NAMALWA (cell line): ENCODE measurements at places on chromosomes 7 and 10.
A peak's percentile ranks its signal among the peaks of the same experiment; 100 is the strongest.

GRCh38 chr7:137080516-137081203 lies 212.2 kb downstream of the CHRM2 start:
- no peak for DNase-seq

DNA sequence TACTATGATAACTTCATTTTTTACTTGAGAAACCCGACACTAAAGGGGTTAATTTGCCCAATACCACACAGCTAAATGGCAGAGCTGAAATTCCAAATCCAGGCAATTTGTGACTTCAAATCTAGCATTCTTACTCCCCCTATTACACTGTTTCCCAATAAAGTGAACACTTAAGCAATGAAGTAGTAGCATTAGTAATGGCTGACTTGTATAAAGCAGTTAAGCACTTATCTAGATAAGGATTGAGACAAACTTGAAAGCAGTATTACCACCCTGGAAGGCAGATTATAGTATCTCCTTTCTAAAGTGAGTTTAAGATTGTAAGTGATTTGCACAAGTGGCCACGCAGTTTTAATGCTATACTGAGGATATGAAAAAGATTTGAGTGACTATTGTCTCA lies 39.3 kb downstream of the WASL start:
- no peak for DNase-seq

DNA sequence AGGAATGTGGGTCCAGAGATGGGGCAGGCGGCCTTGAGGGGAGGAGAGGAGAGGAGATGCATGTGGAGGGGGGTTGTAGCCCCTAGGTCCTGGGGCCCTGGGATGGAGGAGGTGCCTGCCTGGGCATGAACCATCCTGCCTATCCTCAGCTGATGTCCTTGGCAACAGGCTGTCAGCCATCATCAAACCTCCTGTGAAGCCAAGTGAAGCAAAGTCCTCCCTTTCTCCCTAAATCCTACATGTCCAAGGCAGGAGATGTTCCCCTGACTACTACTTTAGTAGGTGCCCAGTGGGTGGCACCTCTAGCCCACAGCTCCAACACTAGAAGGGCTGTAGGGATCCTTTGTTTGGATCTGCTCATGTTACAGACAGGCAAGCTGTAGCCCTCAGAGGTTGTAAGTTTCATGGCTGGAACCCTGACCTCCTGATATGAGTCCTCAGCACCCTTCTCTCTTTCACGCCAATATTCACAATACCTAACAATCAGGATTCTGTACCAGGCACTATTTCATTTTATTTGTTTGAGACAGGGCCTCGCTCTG lies 66.6 kb upstream of the SYPL1 start:
- no peak for DNase-seq

- DNase-seq: no peak
Observed at GRCh38 chr10:90963331-90963730, 42.4 kb upstream of the ANKRD1 start.

DNA sequence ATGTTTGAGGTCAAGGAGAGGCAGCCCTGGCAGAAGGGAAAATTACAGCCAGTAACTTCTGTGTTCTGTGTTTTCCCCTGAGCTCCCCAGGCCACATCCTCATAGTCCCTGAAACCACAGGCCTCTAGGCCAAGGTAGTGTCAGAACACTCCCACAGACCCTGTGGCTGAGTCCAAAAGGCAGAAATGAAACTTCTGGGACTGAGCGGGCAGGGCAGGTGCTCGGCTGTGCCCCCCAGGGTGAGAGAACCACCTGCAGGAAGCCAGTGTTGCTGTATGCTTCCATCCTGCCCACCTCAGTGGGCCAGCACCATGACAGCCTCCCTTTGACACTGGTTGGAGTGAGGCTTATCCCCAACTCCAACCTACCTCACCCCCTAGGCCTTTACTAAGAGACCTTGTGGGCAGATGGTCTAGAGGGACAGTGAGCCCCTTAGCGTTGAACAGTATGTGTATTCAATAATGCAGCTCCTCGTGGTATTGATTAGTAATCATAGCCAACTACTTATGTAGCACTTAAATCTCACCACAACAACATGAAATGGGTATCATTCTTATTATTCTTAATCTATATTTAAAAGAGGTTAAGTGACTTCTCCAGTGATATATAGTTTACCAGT lies 30.3 kb downstream of the PIK3CG start:
- peak; percentile 83 for DNase-seq

- DNase-seq: no peak
Observed at GRCh38 chr7:32489788-32490126, 423 bp downstream of the LSM5 start.

DNA sequence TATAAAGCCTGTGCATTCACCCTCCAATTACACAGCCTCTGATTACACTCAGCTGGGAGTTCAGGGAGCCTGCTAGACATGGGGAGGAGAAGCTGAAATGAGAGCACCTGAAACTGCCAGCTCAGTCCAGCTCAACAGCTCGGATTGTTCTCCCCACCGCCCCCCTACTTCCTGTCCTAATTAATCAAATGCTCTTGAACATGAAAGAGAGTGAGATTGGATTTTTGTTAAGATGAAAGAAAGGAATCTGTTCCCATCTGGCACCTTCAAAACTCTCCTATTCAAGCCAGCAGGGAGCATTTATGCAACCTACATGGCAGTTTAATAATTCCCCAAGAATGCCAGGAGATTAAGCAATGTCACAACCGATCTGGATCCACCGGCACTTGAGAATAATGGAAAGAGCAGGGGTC lies 98.0 kb downstream of the NPSR1 start:
- DNase-seq: no peak

- no peak for DNase-seq
Observed at GRCh38 chr10:131243076-131243475, 68.4 kb downstream of the TCERG1L start.

DNA sequence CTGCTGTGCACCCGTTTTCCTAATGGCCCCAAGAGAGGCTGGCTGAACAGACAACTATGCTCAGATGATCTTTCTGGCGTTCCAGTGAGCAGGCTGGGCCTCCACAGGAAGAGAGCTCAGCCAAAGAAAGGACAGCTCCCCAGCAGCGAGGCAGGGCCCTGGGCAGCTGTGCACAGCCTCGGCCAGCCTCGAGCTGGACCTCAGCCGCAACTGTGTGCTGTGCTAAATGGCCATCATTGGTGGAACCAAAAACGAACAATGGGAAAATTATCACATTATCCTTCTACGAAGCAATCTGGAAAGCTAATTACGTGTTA lies 97.5 kb downstream of the CTBP2 start:
- peak; percentile 22 for DNase-seq

DNA sequence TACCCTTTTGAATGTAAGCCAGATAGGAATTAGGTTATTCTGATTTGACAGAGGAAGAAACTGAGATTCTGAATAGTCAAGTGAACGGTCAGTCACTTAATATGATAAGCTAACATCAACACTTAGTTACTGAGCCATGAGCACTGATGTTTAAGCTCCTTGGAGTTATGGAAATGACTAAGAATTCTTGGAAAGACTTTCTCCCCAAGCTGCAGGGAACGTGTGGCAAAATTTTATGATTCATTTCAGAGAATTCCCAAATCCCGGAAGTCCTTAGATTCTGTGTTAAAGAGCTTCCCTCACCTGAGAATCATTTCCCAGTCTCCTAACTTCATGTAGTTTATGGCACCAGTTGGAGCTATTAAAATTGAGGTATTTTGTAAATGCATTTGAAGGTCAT lies 330.9 kb downstream of the XPNPEP1 start:
- DNase-seq: no peak

- no peak for DNase-seq
Observed at GRCh38 chr10:79457256-79457785, 11.9 kb upstream of the ZCCHC24 start.

DNA sequence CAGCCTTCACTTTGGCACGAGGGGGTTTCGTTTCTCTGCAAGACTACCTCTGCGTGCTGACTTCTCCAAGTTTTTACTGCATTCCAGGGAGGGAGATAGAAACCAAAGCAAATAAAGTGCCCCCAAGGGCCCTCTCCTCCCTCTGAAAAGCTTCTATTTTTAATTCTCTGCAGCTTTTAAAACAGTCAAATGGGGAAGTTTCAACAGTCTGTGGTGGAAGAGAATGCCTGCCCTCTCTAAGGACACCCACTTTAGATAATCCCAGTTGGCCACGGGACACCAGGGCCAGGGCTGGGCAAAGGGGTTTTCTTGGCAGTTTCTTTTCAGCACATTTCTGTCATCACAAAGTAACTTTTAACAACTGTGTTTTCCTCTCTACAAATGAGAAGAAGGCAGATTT lies 386.7 kb upstream of the NPVF start:
- DNase-seq: no peak

DNA sequence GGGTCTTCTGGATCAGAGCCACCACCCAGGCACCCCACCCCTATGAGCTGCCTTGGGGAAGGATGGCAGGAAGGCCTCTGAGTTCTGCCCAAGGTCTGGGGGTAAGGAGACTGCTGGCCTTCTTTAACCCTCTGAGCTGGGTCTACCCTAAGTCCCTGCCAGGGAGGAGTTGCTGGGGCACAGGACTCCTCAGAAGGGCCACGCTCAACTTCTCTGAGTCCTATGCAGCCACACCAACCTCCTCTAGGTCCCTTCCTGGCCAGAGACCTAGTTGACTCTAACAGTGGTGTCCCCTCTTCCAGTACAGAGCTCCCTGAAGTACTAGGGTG lies 2.6 kb upstream of the NEURL1 start:
- no peak for DNase-seq

GRCh38 chr10:60532696-60533468 lies 143.2 kb upstream of the ANK3 start:
- DNase-seq: no peak
